ENCODE measurements at places on chromosomes 6 and 20.

DNA sequence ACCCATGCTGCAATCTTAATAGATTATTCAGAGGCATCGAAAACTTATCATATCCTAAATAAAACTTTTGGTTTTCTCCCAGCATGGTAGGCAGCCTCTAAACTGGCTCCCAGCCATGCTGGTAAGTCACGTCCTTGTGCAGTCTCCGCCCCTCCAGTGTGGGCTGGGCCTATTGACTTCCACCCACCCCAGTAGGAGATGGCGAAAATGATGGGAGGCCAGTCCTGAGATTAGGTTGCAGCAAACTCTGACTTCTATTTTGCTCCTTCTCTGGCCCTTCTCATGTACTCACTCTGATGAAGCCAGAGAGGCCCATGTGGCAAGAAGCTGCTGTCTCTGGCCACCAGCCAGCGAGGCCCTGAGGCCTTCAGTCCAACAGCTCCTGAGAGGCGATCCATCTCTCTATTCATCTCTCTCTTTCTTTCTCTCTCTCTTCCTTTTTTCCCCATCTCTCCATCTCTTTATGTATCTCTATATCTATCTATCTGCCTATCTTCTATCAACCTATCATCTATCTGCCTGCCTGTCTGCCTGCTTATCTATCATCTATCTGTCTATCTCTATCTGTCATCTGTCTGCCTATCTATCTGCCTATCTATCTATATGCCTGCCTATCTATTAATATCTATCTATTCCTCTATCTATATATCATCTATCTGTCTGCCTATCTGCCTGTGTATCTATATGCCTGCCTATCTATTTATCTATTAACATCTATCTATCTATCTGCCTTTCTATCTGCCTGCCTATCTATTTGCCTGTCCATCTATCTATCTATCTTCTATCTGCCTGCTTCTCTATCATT, 52.7 kb upstream of the STX16 start:
- peak; percentile 78 for DNase-seq

- no peak for DNase-seq
Observed at GRCh38 chr6:19873031-19873430, 35.9 kb downstream of the ID4 start.

DNA sequence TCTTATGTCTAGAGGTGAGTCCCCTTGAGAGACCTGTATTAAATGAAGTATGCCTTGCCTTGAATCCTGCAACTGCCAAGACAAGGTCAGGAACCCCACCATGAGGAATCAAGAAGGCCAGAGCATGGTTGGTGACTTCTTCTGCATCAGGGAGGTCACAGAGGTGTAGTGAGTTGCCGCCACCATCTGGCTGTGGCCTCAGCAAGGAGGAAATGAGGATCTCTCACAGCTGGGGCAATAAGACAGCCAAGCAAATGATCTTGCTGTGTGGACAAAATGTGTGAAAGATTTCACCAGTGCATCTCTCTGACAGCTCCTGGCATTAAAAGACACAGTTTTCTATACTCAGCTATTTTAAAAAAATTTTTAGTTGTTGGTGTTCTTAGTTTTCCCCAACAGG, 611.0 kb downstream of the DOK5 start:
- DNase-seq: no peak

- DNase-seq: no peak
Observed at GRCh38 chr20:19482726-19483125, 270.3 kb downstream of the SLC24A3 start.

- DNase-seq: no peak
Observed at GRCh38 chr20:18108326-18108725, 29.3 kb upstream of the KAT14 start.

Data from adipocyte (in vitro differentiated cells).